ENCODE measurements at places on chromosomes 16 and 17.

GRCh38 chr17:29674281-29674680 lies 51.6 kb upstream of the CORO6 start:
- no peak for DNase-seq

DNA sequence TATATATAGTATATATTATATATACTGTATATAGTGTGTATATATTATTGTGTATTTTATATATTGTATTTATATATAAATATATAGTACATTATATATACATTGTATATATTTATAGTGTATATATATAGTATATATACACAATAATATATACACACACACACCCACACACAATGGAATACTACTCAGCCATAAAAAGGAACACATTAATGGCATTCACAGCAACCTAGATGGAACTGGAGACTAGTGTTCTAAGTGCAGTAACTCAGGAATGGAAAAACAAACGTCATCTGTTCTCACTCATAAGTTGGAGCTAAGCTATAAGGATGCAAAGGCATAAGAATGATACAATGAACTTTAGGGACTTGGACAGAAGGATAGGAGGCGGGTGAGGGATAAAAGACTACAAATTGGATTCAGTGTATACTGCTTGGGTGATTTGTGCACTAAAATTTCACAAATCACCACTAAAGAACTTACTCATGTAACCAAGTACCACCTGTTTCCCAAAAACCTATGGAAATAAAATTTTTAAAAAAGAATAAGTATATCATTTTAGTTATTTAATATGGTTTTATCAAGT lies 201.9 kb upstream of the CDH11 start:
- no peak for DNase-seq

- DNase-seq = no peak
Observed at GRCh38 chr16:4366016-4366415, 5.6 kb upstream of the VASN start.

GRCh38 chr17:63760771-63761539 lies 12.4 kb downstream of the CCDC47 start:
- peak; percentile 20 for DNase-seq

DNA sequence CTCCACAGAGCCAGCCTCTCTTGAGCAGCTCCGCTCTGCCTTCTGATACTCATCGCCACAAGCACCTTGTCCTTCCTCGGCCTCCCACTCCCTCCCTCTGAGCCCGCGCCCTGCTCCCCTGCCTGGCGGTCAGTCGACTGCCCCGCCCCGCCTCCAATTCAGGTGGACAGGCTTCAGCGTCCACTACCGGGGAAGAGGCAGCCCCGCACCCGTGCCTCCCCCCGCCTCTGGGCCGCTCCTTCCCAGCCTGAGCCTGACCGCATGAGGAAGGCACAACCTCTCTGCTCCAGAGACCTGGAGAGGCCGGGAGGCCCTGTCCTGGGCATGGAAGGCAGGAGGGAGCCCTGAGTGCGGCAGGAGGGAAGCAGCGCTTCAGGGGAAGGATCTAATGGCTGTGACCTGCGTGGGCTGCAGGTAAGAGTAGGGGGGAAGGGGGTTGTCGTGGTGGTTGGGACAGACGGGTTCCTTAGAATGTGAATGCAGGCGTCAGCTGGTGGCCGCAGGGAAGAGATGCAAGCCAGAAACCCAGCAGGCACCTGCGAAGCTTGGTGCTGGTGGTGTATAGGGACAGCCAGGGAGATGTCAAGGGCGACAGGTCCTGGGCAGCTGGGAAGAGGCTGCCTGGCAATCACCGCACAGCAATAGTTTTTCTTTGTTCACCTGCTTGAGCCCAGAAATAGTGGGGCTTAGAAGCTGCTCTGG lies 3.0 kb upstream of the SLC6A4 start:
- no peak for DNase-seq

DNA sequence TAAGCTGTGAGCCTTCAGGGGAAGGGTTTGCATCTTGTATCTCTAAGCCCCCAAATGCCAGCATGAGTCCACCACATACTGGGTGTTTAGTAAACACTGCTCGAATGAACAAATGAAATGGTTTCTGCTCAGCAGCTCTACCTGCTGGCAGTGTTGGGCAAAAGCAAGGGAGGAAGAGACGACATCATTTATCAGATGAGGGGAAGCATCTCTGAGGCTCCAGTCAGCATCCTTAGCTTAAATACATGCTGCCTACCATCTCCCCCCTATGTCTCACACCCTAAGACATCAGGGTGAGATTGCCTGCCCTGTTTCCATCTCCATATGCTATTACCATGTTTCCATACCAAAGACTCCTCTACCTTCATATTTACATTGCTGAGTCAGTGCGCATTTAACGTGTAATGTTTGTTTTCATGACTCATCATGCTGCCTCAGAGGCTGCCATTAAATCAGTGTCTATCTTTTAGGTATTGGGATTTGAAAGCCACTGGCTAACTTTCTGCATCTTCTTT lies 379.8 kb downstream of the UTP18 start:
- peak; percentile 23 for DNase-seq

DNA sequence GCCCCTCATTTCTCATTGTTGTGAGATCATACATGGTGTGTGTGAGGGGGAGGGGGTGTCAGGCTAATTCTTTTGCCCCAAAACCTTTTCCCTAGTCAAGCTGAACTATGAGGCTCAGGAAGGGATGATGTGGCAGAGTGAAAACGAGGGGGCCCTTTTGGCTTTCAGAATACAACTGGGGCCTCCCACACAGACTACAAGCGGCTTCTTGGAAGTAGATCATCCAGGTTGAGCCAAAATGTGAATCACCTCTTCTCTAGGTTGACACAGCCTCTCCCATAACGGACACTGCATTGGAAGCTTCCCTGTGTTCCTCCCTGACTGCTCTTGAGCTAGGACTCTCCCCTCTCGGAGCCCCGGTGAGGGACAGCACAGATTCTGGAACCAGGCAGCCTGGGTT lies 2.3 kb upstream of the ALKBH5 start:
- no peak for DNase-seq

DNA sequence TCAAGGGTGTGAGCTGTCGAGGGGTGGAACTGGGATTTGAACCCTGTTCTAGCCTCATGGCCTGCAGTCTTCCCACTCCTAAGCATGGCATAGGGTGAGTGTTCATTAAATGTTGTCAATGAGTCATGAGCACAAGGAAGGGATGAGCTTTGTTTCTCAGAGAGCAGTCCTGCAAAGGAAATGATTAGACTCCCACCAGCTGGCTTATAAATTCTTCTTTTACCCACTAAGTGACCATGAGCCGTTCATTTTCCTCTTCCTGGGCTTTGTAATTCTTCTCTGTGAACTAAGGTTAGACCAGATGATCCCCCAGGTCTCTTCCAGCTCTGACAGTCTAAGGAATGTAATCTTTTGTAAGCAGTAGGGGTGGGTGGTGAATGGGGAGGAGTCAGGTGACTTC lies 47.9 kb upstream of the HNF1B start:
- DNase-seq = no peak

DNA sequence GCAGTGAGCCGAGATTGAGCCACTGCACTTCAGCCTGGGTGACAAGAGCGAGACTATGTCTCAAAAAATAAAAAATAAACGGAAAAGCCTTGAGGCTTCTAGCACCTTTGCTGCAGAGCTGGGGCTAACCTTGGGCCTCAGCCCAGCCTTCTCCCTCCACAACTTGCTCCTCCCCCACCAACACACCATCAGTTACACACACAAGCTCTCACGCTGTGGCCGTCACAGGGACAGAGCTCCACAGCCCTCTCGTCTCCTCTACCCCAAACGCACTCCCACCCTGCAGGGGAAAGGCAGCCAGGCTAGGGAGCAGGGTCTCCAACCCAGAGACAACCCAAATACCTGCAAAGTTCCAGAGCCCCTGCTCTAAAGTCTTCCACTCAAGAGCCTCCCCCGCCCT lies 22.0 kb upstream of the MRPS23 start:
- DNase-seq = no peak

GRCh38 chr17:64156670-64157069 lies 26.7 kb upstream of the ERN1 start:
- no peak for DNase-seq
